Activated naive CD4-positive, alpha-beta T cell treated with Interleukin-2 at 50 U/mL for 16 hours (primary cell): ENCODE measurements at places on chromosomes 1 and 21.
A peak's percentile ranks its signal among the peaks of the same experiment; 100 is the strongest.

GRCh38 chr21:44255511-44255981 is 6.2 kb downstream of the DNMT3L start:
- no peak for DNase-seq

- no peak for DNase-seq
Measured at GRCh38 chr1:202081992-202082391, 40.7 kb upstream of the GPR37L1 start.

DNA sequence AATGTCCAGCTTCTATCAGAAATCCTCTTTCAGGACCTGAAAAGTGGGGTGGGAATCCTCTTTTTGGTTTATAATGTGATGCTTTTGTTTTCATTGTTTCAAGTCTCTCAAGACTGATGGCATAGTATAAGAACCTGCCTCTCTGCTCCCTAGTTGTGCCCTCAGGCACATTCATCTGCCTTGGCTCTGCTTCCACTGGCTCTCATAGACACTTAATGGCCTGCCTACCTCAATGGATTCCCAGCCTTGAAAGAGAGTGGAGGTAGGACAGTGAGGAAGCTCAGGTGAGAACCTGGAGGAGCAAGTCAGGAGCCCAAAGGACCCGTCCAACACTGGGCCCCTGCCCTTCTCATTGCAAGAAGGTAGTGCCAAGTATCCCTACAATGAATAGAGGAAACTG is 4.8 kb downstream of the TTLL7 start:
- DNase-seq = no peak

GRCh38 chr1:212135166-212135565 is 99.6 kb downstream of the DTL start:
- DNase-seq = no peak

DNA sequence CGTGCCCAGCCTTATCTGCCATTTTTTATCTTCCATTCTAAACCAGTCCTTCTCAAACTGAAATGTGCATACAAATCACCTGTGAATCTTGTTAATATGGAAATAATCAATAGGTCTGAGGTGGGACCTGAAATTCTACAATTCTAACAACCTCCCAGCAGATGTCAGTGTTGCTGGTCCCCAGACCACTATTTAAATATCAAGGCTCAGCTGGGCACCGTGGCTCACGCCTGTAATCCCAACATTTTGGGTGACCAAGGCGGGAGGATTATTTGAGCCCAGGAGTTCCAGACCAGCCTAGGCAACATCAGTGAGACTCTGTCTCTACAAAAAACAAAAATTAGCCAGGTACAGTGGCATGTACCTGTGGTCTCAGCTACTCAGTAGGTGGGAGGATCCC is 4.1 kb downstream of the UQCRHL start:
- DNase-seq = peak; percentile 7

DNA sequence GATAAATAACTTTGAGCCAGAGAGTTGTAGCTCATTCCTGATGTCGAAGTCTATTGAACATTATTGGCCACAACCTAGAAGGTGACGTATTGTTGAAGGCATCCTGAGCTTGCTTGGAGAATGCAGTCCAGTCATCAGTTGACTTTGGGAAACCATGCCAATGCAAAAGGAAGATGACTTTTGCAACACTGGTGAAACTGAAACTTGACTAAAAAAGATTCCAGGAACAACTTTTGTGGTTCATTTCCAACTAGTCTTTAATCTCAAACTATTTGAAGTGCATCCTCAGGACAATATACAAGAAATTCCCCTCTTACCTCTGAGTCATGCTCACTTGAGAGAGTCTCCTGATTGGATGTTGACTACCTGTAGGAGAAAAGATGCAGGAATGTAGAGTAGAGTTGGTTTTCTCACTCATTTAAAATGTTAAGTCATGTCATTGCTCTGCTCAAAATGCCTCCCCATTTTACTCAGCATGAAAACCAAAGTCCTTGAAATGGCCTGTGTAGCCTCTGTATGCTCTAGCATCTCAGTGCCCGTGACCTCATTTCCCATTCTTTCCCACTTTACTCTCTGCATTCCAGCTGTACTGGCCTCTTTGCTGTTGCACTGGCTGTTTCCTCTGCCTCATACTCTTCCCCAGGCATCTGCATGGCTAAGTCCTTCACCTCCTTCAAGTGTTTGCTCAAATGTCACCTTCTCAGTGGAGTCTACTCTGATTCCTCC is 24.4 kb upstream of the LEPR start:
- no peak for DNase-seq

DNA sequence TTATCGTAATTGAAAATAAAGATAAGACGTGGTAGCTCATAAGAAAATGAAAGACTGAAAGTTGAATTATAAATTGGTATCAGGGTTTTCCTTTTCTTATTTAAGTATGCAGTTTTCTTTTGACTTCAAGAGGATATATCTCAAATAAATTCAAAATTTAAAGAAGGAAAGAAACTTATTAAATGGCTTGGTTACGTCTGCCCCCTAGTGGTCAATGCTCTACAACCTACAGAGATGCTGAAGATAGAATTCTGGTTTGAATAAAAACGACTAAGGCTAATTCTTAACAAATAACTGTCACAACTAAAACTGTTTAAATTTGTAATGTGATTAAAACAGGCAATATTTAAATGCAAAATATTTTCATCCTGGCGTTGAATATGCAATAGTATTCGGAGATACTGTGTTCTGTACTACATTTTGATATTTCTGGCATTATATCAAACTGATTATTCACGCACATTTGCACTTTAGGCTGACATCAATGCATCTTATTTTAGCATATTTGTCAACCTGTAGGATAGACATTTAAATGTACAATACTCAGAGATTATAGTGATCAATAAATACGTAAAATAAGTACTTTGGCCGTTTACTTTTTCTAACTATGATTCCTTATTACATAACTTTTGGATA is 26.8 kb downstream of the IFI44 start:
- peak; percentile 34 for DNase-seq
